NCI-H1930 (cell line): ENCODE measurements at places on chromosomes 3 and 15.
A peak's percentile ranks its signal among the peaks of the same experiment; 100 is the strongest.

DNA sequence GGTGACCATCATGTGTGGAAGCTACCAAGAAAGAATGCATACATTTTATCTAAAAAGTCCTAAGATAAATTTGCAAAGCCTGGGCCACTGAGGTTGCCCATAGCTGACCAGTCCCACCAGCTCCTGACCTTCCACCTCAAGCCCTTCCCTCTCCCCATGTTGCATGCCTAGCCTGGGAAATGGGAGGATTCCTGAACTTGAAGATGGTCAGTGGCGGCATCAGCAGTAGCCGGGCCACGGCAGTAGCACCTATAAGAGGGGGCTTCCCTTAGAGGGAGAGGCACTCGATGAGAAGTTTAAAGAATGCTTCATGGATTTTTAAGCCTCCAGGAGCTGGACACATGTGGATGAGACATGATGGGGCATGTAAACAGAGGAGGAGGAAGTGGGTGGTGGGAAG is 172.1 kb downstream of the KLF13 start:
- DNase-seq: no peak

DNA sequence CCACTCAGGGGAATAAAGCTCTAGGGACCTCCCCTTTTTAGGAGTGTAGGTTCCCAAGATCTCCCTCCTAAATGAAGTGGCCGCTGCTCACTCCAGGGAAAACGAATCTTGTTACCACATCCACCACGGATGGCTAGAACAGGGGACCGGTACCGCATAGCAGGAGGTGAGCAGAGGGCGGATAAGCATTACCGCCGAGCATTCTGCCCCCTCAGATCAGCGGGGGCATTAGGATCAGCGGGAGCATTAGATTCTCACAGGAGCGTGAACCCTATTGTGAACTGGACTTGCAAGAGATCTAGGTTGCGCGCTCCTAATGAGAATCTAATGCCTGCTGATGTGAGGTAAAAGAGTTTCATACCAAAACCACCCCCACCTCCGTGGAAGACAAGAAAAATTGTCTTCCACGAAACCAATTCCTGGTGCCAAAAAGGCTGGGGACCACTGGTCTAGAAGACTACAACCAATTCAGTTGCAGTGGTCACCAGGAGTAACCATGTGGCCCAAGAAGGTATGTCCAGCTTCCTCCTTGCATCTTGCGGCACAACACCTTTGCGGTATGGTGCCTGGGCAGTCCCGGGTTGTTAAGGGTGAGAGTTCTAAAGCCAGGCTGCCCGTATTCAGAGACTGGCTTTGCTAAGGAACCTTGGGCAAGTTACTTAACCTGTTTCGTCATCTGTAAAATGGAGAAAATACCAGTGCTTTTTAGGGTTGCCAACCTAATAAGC is 1.1 kb upstream of the SS18L2 start:
- DNase-seq: no peak

- DNase-seq: no peak
Observed at GRCh38 chr3:70431911-70432310, 119.5 kb upstream of the MDFIC2 start.

DNA sequence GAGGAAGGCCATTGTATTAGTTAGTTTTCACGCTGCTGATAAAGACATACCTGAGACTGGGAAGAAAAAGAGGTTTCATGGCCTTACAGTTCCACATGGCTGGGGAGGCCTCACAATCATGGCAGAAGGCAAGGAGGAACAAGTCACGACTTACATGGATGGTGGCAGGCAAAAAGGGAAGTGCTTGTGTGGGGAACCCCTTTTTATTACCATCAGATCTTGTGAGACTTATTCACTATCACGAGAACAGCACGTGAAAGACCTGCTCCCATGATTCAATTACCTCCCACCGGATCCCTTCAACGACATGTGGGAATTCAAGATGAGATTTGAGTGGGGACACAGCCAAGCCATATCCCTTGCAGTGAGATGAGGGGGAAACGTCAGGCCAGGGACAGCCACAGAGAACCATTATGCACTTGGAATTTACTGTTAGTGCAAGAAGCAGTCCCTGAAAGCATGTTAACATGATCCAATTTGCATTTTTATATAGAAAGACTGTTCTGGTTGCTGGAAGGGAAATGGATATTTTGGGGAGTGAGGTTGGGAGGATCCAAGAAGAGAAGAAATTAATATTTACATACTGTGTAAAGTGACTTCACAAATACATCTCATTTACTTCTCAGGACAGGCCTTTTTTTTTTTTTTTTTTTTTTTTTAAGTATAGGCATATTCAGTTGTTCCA is 87.1 kb downstream of the ARNT2 start:
- no peak for DNase-seq

DNA sequence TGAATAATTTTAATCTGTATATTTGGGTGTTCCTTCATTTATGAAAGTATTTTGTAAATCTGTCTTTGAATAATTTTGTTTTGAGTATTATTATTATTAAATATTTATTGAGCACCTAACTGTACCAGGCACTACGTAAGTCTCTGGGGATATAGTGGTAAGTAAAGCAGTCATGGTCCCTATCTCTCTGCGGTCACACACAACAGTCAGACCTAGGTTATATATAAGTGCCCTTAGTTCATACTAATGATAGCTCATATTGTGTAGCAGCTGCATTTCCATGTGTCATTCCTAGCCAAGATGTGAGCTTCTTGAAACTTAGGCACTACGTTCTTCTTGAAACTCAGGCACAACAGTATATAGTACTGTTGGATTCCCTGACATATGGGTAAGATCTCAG is 12.4 kb downstream of the NKTR start:
- DNase-seq: no peak

DNA sequence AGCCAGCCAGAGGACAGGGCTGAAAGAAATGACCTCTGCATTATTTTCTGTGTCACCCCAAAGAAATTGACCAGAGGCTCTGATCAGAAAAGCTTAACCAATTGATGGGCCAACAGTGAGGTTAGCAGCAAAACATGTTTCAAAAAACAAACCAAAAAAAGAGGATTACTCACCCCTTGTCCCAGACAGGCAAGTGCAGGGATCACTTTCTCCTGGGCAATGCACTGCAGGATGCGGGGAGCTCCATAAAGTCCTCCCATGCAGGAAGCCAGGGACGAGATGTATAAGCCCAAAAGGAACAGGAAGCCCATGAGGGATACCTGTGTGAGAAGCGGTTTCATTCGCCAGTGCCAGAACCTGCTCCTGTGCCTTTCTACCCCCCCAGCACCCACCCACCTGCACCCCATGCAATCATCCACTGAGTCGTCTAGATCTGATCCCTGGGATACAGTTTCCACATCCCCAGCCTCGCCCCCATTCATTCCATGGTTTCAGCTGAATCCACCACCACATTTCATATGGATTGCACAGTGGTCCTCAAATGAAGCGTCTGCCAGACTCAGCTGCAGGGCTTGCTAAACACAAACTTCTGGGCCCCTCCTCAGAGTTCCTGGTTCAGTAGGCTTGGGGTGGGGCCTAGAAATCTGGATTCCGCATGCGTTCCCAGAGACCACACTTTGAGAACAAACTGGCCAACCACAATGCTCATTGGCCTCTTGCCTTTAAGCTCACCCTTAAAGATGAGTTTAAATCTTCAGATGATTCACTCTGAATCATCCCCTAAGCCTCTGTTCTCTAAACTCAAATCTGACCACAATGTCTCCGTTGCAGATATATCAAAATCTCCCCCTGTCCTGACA is 54.4 kb upstream of the HEG1 start:
- no peak for DNase-seq

GRCh38 chr3:123652342-123652984 is 67.6 kb upstream of the HACD2 start:
- peak; percentile 62 for DNase-seq

DNA sequence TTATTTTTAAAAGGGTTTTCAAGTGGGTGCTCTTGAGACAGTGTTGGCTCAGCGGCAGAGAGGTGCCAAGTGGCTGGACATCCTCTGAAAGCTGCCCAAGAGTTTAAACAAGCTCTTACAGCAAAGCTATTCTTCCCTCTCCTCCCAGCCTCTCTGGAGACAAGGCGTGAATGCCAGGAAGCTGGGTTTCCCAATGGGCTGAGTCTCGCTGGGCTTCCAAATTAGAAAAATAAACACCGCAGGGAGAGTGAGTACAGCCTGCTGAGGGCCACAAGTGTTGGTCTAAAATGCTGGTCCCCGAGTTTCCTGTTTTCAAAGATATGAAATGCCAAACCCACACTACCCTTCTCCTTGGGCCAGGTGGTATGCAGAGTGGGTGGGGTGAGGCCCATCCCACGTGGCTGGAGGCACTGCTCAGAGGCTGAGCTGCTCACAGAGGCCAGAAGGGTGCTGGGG is 36.4 kb downstream of the ZDHHC3 start:
- no peak for DNase-seq

- DNase-seq: no peak
Observed at GRCh38 chr3:170391108-170391507, 27.6 kb upstream of the CLDN11 start.
